ENCODE measurements at places on chromosomes 5 and 9.

DNA sequence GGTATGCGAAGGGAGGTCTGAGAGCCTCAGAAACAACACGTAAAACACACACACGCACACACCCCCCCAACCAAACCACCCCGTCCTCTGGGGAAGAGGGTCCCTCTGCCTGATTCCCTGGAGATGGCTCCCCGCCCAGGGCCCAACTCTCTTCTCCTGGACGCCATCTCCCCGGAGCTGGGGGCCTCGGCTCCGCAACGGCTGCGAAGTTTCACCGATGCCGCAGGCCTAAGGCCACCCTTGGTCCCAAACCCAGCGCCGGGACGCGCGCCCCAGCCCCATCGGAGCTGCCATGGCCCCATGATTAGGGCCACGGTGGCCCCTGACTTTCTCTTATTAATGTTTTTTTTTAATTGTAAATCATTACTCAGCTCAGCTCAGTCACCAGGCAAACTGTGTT, 181.4 kb upstream of the TBCA start:
- DNase-seq = no peak

DNA sequence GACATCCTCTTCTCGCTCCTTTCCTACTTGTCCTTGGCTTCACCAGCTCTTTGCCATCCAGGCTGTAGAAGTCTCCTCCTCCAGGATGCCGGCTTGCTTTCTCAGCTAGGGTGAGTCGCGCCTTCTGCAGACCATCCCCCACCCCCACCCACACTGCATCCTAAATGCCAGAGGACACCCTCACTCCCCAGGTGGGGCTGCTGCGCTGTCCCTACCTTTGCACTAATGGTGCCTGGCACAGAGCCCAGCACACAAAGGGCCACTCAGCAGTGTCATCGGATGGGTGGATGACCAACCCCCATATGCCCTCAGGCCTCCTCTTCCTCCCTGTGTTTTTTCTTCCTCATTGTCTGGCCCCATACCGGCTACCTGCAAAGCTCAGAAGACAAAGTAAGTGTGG, 14.8 kb downstream of the IL9 start:
- DNase-seq = no peak

DNA sequence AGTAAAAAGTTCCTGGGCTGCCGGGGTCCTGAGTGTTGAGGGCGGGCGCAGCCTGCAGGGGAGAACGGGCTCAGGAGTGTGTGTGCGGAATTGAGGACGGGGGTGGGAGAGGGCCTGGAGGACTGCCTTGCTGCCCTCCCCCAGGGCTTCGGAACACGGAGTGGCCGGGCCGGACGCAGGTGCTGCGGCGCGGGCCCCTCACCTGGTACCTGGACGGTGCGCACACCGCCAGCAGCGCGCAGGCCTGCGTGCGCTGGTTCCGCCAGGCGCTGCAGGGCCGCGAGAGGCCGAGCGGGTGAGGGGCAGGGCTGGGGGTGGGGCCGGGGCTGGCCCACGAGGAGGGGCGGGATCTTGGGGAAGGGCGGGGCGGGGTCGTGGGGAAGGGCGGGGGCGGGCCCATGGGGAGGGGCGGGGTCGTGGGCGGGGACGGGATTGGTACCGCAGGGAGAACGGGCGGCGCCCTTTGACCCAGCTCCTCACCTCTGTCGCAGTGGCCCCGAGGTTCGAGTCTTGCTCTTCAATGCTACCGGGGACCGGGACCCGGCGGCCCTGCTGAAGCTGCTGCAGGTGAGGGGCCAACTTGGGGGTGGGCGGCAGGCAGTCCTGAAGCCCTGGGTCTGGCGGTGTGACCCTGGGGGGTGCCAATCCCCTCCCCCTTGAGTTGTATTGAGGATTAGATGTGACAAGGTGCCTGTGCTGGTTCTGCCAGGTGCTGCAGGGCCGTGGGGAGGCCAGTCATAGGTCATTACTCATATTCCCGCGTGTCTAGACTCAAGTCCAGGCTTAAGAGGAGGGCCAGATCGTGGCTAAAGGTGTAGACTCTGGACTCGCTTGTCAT, 7.1 kb downstream of the FPGS start:
- DNase-seq = no peak

DNA sequence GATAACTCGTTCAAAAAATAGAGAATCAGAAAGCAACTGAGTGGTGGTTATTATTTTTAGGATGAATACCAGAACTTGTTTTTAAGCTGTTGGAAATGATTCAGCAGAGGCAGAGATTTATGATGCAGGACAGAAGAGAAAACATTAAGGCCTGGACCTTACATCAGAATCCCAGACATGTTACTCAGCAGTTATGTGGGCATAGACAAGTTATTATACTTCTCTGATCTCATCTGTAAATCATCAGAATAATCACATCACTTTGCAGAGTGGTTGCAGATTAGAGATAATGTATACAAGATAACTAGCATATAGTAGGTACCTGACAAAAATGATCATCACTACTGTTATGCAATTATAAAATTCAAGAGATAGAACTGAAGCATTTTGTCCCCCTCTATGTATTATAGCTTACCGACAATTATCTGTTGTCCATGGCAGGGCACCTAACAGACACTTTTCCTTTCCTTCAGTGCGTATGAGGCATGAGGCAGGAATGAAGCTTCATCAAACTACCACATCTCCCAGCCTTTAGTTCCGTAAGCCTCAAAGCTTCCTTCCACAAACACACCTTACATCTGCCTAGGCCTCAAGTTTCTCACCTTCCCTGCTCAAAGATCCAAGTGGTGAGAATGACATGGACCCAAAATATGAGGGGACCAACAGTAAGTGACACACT, 165.9 kb downstream of the DENND1A start:
- DNase-seq = peak; percentile 68

DNA sequence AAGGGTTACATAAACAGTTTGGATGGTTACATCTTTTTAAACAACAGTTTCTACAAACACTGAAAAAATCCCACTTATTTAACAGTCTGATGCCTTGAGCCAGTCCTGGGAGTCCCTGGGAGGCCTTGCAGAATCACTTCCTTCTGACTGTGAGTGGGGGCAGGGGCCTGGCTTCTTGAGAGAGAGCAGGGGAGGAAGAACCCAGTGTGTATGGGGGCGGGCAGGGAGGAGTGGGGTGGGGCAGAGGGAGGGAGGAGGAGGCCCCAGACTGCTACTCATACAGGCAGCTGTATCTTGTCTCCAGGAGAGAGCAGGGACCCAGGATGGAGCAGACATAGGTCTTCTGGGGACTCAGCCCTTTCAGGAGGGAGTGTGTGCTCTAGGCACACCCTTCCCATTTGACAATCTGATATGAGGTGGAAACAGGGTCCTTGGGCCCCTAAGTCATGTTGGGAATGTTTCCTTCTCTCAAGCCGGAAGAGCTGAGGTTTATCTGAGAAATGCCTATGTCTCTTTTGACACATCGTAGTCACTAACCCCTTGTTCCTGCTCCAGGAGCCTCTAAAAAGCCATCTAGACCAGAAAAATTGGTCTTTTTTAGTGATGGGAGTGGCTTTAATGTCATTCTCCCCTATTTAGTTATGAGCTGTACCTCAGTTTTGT, 52.8 kb downstream of the IRF1 start:
- DNase-seq = no peak

- no peak for DNase-seq
Measured at GRCh38 chr5:150670275-150670947, 9.4 kb downstream of the MYOZ3 start.

DNA sequence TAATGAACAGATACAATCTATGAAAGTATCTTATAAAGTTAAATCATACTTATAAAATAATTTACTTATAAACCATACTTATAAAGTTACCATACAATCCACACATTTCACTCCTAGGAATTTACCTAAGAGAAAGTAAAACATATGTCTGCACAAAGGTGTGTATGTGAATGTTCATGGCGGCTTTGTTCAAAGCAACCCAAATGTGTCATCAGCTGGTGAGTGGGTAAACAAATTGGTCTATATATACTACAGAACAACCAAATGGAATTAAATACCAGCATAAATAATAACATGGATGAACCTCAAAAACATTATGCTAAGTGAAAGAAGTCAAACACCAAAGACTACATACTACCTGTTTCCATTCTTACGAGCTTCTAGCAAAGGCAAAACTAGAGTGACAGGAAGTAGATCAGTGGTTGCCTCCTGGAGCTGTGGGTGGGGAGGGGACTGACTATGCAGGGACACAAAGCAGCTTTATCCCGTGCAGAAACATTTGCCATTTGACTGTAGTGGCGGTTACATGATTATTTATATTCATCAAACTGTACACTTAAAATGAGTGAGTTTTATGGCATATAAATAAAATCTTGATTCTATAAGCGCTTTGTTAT, 10.6 kb downstream of the TRAF1 start:
- DNase-seq = no peak

GRCh38 chr5:158066076-158066475, 207.1 kb upstream of the CLINT1 start:
- no peak for DNase-seq

- DNase-seq = no peak
Measured at GRCh38 chr9:129321286-129322021, 143.4 kb upstream of the IER5L start.

DNA sequence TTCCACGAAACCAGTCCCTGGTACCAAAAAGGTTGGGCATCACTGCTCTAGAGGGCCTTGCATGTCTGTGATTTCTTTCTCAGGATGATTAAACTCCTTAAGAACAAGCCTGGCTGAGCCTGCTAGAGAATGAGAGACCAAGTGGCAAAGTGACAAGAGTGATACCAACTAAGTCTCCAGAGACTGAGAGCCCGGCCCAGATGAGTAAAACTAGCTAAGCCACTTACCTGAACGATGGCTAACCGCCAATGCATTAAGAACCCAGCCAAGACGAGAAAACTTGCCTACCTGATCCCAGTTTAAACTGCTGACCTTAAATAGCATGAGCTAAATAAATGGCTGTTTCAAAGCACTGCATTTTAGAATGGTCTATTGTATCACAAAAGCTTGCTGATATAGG, 5.6 kb upstream of the CCDC152 start:
- no peak for DNase-seq

- no peak for DNase-seq
Measured at GRCh38 chr5:6581559-6582426, 51.1 kb downstream of the NSUN2 start.

DNA sequence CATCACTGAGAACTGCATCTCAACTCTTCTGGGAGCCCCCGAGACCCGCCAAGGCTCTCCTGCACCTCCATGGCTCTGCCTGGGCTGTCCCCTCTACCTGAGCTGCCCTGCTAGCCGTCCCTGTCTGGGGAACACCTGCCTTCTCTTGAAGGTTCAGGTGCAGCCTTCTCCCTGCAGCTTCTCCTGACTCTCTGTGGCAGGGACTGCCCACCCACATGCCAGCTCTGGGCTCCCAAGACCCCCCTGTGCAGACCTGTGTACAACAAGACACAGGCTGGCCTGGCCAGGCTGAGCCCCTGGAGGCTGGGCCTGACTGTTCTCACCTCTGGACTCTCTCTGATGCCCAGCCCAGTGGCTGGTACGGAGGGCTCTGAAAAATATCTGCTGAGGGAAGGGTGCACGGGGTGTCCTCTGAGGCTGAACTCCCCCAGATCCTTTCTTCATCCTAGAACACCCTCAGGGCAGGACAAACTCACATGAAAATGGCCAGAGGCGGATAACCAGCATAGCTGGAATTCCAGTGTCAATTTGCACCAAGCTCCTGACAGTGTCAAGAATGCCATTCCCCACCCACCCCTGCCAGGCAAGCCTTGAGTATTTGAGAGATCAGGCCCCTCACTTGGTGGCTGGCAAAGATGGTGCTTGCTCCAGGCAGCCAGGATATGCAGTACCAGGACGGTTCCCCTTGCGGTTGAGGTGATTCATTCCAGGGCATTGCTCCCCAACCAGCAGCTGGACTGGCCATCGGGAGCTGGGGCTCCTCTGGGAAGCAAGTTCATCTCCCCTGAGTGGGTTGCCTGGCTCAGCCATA, 40.9 kb upstream of the SLC25A51 start:
- no peak for DNase-seq

DNA sequence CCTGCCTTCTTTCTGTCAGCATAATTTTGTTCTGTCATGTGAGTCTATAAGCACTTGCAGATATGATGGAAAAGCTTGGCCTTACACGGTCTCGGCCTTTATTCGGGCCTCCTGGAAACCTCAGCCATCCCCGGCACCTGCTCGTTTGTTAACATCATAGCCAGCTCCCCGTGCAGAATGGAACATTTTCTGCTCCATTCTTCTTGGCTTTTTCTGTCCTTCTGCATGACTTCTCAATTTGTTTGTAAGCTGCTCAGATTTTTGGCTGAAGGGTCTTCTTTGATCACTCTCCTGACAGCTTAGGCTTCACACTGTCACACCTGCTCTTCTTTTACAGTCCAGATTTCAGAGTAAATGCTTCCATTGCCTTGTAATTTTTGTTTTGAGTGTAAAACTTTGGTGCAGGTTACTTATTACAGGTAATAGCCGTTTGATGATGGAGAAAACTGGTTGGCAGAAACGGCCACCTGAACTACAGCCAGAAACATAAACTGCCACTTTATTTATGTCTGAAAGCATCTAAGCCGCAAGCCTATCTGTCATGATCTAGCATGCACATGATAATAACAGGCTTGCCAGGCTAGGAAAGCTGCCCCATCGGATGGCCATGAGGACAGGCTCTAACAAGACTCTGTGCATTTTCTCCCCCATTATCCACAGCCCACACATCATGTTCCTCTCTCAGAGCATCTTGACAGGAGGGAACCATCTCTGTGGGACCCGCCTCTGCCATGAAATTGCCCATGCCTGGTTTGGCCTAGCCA, 197.0 kb downstream of the AOPEP start:
- no peak for DNase-seq

DNA sequence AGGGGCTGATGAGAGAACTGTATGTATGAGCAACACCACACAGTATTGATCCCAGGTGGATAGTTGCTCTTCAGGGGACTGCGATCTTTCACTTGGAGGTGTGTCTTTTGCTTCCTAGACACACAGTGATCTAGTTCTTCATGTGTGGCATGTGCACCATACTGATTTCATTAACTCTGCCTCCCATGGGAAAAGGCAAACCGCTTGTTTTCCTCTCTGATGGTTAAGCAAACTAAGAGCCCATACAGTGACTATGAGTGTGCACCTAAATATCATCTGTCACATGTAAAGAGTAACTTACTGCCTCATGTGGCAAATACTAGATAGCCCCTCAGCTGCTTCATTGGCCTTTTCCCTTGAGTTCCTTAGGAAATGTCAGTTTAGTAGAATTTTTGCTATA, 147.3 kb downstream of the TLE4 start:
- DNase-seq = no peak

DNA sequence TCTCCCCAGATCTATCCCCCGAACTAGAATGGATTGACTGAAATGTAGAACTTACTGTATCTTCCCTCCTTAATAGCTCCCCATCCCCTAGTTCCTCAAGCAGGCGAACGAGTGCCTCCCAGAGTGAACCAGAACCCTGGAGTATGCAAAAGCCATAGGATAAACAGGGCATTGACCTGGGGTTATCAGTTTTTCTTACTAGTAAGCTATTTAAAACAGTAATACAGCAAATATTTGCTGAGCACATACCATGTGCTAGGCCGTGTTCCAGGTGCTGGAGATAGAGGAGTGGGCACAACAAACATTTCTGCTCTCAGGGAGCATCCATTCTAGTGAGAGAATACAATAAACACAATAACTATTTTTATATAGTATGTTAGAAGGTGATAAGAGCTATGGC, 1.8 kb downstream of the SKP2 start:
- no peak for DNase-seq

GRCh38 chr5:107184066-107184465, 486.7 kb downstream of the EFNA5 start:
- no peak for DNase-seq

GRCh38 chr9:98771209-98771874, 25.0 kb downstream of the ANKS6 start:
- no peak for DNase-seq
